ENCODE measurements at places on chromosomes 1 and 21.

DNA sequence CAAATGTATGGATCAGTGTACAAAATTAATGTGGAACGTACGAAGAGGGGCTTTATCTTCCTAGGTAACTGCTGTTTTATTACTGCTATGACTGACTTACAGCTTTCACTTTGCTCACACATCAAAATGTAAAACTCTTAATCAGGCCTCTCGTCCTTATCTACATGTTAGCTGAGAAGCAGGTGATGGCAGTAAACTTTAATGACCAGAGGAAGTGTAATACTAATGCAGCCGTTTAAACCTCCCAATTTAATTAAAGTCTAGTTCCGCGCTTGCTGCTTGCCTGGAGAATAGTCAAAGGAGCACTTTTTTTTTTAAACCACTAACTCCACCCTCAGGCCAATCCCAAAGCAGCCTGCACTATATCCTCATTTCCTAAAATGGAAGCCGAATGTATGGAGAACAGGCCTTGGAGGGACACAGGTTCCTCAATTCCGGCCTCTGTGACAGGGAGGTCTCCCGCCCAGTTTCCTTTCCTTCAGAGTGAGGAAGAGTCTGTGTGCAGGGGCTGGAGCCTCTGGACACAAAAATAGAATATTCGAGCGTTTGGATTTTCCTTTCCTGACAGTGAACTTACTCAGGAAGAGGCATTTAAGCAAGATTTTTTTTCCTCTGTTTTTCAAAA lies 36.7 kb upstream of the RASAL2 start:
- DNase-seq, result no peak

DNA sequence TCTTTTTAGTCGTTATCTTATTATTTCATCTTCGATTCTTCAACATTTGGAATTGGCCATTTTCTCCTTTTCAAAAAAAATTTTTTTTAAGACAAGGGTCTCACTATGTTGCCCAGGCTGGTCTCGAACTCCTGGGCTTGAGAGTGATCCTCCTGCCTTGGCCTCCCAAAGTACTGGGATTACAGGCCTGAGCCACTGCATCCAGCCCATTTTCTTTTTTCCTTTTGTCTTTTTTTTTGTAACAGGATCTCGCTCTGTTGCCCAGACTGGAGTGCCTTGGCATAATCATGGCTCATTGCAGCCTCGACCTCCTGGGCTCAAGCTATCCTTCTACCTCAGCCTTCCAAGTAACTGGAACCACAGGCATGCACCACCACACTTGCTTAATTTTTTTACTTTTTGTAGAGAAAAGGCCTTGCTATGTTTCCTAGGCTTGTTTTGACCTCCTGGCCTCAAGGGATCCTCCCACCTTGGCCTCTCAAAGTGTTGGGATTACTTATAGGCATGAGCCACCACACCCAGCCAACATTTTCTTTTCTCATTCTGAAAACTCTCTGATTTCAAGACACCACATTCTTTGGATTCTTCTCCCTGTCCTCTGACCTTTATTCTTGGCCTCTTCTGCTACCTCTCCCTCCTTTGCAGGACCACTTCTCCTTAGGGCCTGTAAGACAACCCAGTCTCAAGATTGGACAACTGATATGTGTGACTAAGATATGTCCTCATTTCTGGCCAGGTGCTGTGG lies 6.0 kb upstream of the MAP1LC3C start:
- no peak for DNase-seq

GRCh38 chr1:44276901-44277300 lies 63.6 kb downstream of the DMAP1 start:
- no peak for DNase-seq

- no peak for DNase-seq
Measured at GRCh38 chr1:193311226-193311948, 125.0 kb upstream of the B3GALT2 start.

DNA sequence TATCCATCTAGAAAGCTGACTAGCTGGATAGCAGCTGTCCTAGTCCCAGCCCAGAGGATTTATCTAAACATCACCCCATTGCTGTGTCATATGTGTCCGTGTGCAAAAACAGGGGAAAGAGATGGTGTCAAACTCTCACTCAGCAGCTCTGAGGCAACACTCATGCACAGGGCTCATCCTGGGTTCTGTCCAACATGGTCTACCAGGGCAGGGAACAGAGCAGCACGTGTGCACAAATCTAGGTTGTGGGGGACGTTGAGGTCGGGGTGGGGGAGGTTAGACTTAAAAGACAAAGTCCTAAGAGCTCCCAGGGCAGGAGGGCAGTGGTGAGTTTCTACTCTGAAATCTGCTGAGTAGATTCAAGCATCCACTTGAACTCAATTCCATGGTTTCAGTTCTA lies 16.2 kb downstream of the PI4KB start:
- DNase-seq, result no peak

DNA sequence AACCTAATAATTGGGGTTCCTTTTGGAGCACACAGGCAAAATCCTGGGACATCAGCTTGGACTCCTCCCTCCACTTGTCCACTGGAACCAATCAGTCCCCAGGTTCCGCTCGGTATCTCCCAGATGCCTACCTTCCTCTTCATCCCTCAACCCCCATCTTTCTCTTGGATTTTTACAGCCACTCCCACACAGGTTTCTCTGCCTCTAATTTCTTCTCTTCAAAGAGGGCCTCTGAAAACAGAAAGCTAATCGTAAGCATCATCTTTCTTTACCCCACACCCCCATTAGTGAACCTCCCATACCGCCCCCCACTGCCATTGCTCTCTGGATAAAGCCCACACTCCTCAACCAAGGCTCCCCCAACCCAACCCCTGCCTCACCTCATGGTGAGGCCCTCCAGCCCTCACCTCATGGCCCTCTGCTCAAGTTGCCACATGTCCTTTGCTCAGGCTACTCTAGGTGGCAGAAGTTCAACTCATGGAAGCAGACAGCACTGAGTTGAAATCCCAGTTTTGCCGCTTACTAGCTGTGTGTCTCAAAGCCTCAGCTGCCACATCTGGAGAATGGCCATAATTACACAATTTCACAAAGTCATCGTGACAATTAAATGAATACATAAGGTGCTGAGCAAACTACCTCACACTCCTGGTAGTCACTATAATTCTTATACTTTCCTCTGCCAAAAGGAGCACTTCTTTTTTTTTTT lies 18.1 kb upstream of the WASF2 start:
- no peak for DNase-seq

DNA sequence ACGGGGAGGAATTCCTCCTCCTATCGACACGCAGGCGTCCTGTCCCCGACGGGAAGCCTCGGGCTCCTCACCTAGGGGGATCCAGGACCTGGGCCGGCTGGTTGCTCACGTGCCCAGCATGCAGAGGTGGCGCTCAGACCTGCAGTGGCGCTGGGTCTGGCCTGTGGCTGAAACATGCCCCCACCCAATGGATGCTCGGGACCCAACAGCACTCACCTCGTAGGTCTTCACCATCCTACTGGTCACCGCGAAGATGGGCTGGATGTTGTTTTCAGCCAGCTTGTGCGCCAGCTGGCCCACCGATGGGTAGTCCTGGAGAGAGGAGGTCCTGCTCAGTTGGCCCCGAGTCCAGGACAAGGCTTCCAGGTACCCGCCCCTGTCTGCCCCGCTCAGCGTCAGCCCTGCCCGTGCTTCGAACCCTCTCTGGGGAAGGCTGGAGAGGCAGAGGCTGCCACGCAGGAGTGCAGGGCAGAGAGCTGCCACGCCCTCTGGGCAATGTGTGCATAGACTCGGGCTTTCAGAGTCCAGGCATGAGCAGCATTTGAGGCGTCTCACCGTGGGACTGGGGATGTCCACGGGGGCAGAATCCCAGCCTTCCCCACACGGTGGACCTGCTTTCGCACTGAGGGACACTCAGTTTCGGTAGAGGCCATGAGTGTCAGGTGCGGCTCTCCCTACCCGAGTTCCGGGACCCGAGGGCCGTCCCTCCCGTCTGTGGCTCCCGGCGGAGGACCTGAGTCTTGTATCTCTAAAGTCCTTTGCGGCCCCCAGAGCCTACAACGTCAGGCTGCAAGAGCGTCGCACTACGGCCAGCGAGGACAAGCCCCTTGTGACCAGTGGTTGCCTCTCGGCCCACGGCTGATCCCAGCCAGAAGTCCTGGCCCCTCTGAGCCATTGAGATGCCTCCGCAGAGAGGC lies 21.6 kb downstream of the ITGB2 start:
- no peak for DNase-seq

GRCh38 chr1:229119161-229119560 lies 151.8 kb upstream of the RAB4A start:
- no peak for DNase-seq

- no peak for DNase-seq
Measured at GRCh38 chr1:81230983-81231728, 569.6 kb upstream of the ADGRL2 start.

DNA sequence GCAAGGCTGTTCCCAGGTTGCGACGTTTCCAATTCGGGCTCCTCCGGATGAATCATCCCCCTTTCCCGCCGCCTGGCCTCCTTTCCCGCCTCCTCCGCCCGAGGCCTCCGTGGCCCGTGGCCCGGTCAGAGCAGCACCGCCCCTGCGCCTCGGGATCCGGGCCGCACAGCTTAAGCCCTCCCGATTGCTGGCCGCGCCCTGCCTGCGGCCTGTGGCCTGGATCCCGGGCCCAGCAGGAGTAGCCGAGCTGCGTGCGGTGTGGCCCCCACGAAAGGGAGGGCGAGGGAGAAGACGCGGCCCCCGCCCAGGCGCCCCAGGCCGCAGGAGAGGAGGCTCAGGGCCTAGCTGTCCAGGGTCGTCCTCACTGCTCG lies 1.0 kb downstream of the TMEM200B start:
- no peak for DNase-seq

- no peak for DNase-seq
Measured at GRCh38 chr1:94017155-94017829, 103.7 kb downstream of the ABCA4 start.

DNA sequence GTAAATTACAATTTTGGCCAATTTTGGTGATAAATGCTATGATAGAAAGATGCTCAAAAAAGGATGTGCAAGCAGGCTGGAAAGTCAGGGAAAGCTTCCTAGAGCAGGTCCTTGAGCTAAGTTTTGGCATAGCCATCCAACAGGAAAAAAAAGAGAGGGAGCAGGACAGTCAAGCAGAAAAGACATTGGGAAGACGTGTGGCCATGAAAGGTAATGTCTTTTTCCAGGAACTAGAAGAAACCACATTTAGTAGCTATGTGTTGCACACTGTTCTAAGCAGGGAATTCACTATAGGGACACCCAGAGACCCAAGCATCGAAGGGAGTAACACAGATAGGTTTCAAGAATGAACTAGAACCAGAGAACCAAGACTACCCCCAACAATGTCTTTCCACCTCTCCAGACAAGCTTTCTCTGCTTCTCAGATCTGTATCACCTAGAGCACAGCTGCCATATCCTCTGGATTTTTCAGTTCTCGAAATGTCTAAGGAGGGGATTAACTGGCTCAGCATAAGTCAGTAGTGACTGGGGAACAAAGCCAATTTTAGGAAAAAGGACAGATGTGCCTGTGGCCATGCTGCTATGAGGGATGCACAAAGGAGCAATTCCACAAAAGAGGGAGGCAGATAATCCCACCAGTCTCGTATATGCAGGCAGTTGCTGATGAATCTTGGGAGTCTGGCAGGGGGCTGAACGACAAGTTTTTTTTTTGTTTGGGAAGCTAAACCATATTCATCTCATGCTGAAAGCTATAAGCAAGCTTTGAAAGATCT lies 97.1 kb upstream of the DAB1 start:
- DNase-seq, result no peak

DNA sequence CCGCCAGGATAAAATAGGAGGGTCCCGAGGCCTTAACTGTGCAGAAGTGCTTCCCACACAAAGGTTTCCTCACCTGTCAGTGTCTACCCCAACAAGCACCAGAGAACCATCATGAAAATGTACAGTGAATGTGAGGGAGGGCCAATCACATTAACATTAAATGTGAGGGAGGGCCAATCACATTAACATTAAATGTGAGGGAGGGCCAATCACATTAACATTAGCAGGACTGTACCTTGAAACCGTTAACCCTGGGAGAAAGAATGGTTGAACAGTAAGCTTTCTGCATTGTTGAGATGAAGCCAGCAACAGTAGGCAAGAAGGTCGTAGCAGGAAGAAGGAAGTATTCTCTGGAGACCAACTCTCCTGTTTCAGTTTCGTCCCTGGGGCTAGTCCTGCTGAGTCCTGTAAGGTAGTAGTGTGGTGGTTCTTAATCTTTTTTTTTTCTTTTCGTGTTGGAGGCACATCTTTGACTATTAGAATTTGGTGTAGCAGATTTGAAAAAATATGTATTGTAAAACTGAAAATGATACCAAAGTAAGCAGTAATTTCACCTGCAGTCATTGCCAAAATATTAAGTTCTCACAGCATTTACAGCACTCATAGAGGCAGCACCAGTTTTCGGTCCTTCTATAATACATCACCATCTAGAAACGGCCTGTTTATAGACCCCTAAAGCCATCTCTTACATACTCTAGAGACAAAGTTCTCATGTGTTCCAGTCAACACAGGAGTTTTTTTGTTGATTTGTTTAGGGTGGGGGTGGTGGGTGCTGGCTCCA lies 98.6 kb upstream of the PPP2R5A start:
- peak; percentile 38 for DNase-seq

DNA sequence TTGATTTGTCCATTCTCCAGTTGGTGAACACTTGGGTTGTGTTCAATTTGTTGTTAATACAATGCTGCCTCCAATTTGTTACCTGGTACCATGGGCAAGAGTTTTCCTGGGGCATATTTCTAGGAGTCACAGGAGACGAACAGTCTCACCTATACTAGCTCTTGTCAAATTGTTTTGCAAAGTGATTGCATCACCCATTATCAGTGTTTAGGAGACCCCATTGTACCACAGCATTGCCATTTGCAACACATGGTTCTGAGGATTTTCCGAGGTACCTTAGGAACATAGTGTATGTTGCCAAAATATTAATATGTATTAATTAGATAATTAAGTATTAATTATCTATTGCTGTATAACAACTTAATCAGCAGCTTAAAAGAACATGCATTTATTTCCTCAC lies 97.8 kb downstream of the LPAR3 start:
- no peak for DNase-seq

DNA sequence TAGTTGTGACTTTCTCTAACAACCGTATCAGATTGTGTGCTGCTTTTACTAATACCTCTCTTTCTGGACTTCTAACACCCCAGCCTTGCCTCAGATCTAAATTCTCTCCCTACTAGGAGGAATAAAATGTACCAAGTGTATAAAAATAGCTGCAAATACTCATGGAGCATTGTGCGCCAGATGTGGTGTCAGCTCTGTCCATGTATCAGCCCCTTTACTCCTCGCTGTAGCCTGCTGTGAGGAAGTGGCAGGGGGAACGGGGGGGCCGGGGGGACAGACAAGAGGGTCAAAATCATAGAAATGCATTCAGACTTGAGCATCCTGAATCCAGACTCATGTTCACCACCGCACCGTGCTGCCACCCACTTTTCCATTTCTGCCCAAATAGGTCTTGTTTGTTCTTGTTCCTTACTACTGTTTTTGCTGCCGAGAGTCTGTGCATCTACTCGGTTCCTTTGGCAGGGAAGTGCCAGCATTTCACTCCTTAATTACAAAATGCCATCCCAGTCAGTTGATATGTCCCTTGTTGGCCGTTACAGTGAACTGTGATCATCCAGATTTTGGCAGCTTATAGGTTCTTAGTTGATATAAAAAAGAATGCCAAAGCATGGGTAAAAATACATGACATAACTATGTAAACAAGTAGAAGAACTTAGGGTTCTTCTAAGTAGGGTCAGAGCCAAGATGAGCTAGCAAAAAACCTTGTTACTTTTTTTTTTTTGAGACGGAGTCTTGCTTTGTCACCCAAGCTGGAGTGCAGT lies 76.4 kb downstream of the UBE4B start:
- DNase-seq, result peak; percentile 54

GRCh38 chr1:109499661-109500536 lies 6.0 kb downstream of the CYB561D1 start:
- DNase-seq, result peak; percentile 32

- DNase-seq, result no peak
Measured at GRCh38 chr1:8541961-8542521, 224.1 kb downstream of the SLC45A1 start.

- DNase-seq, result no peak
Measured at GRCh38 chr1:15322648-15323350, 75.8 kb downstream of the FHAD1 start.
